Activated CD8-positive, alpha-beta memory T cell treated with anti-CD3 and anti-CD28 coated beads, Interleukin-2, amount 50 U/mL, for 4 hours (primary cell): ENCODE measurements at places on chromosomes 16 and 17.

GRCh38 chr17:33021731-33022408 is 30.2 kb downstream of the SPACA3 start:
- no peak for DNase-seq

DNA sequence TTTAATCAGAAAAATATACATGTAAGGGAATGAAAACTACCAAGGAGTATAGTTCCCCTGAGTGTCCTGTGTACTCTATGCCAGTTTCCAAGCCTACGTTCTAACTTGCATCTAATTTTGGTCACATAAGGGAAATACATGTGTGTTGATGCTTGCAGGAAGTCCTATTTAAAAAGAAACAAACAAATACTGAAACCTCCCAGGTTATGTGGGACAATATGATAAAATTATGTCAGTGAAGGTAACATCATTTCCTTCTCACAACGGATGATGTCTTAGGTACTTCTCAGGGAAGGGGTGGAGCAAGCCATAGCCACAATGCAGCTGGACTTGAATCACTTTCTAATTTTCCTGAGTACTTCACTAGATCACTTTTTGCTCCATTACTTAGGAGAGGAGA is 115.9 kb downstream of the ZFHX3 start:
- no peak for DNase-seq

- no peak for DNase-seq
Measured at GRCh38 chr17:40371261-40371929, 6.9 kb upstream of the GJD3 start.

DNA sequence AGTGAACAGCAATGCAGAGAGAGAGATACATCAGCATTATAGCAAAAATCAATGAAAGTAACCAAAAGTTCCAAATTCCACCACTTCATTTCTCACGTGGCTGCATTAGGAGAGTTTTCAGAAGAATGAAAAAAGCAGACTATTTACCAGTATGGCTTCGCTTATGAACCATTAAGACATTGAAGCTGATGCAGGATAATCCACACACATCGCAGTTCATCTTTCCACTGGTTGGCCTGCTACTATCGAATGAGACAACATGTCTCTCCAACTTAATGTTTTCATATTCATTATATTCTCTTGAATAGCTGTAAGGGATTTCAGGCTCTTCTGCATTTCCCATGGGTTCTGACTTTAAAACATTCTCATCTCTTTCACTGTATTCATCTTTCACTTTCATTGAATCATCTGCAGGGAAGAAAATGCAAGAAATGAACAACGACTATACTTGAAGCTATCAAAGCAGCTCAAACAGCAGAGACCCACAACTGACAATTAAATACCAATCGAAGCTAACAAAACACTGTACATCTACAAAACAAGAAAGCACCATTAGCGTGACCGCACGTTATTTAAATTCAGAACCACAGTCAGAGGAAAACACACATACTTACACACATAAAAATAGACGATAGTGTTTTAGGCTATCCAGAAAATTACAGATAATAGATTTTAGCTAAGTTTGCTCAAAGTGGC is 54.9 kb downstream of the GRB7 start:
- no peak for DNase-seq

DNA sequence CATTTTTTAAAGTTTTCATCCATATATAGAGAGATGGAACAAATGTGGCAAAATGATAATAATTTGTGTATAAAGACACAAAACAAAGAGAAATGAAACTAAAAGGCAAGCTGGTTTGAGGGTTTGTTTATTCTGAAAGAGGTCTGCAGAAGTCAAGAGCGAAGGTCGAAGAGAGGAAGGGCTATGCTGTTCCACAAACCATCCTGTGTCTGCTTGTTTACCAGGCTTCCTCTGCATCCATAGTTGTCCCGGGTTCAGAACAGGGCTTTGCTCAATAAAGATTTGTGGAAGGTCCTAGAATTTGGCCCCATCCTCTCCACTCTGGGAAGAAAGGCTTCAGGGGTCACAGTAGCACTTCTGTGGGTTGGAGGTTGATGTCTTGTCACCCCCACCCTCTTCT is 2.4 kb upstream of the MARVELD3 start:
- DNase-seq: no peak

GRCh38 chr16:85201574-85201973 is 89.3 kb upstream of the CIBAR2 start:
- DNase-seq: no peak

- no peak for DNase-seq
Measured at GRCh38 chr17:8021565-8022359, 17.1 kb upstream of the ALOX15B start.

- no peak for DNase-seq
Measured at GRCh38 chr16:54112451-54113206, 174.0 kb downstream of the IRX3 start.

DNA sequence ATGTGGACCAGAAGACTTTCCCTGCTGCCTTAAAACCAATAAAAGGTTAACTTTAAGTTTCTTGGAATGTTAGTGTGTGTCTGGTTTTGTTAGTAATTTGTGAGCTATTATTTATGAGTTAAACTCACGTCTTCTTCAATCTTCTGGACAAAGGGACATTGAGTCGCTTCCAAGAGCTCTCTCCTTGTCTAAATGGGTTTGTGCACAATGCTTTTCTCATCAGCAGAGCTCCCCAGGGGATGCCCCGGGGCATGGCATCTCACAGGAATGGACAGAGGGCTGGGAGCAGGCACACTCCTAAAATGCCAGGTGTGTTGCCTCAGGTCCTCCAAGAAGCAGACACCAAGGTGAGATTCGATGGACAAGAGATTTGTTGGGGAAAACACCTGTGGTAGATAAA is 90.5 kb downstream of the RGS9 start:
- no peak for DNase-seq

DNA sequence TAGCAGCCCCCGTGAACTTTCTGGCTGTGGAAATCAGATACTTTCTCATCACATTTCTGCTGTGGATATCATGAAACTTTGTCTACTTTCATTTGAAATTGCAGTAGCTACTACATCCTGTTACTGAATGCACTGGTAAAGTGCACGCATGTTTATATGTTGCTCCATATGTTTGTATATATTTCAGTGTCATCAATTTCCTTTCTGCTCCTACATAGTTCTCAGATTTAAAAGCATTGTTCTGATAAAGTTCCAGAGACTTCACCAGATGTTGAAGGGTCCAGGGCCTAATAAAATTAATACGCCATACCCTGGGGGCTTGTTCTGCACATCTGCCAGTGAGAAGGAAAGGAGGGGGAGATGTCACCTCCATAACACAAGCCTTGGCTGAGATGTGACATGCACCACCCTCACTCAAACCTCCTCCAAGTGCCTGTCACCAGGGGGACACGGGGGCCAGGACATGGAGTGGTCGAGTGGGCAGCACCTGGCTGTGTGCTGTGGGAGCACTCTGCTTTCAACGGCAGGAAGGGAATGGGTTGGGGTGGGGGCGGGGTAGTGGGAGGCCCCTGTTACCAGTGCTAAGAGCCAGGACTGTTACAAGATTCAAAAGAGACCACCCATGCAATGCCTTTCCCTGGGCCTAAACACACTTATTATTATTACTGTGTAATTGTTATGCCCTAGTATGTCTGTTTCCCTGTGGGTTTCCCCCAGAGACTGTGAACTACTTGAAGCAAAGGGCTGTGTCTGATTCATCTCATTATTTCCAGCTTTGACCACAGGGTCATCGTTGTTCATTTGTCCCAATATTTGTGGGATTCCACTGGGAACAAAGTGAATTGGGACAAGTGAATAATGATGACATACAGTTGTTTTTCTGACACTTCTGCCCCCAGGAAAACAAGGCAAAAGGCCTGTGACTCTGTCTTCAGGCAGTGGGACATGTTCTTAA is 193.4 kb downstream of the FOXL1 start:
- DNase-seq: no peak

GRCh38 chr16:3019594-3020246 is 448 bp upstream of the TNFRSF12A start:
- DNase-seq: no peak

DNA sequence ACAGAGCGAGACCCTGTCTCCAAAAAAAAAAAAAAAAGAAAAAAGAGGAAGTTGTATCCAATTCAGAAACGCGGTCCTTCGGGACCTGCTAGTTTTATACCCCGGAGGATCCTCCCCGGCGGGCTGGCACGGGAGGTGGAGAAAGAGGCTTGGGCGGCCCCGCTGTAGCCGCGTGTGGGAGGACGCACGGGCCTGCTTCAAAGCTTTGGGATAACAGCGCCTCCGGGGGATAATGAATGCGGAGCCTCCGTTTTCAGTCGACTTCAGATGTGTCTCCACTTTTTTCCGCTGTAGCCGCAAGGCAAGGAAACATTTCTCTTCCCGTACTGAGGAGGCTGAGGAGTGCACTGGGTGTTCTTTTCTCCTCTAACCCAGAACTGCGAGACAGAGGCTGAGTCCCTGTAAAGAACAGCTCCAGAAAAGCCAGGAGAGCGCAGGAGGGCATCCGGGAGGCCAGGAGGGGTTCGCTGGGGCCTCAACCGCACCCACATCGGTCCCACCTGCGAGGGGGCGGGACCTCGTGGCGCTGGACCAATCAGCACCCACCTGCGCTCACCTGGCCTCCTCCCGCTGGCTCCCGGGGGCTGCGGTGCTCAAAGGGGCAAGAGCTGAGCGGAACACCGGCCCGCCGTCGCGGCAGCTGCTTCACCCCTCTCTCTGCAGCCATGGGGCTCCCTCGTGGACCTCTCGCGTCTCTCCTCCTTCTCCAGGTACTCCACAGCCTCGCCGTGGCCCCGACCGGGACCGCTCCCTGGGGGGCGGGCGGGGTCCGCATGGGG is at the start of gene CDH3:
Gene CDH3, plus strand, starts transcription at position 596 of the 779 bp plus-strand sequence. Its CDS starts 70 bp downstream, at position 666.
- DNase-seq: no peak

DNA sequence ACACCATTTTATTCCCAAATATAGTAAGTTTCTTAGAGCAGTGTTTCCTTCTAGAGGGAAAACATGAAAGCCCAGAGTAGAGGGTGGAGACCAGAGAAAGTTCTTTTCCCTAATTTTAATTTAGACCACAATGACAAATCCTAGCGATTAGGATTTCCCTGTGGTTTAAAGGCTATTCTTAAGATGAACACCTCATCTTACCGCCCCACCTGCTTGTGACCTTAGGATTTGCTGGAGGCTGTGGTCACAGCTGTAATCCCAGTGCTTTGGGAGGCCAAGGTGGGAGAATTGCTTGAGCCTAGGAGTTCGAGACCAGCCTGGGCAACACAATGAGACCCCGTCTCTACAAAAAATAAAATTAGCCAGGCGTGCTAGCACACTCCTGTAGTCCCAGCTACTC is 51.1 kb downstream of the GPRC5B start:
- DNase-seq: no peak
